Inflammatory macrophage (primary cell): ENCODE measurements at places on chromosomes 5 and 9.

DNA sequence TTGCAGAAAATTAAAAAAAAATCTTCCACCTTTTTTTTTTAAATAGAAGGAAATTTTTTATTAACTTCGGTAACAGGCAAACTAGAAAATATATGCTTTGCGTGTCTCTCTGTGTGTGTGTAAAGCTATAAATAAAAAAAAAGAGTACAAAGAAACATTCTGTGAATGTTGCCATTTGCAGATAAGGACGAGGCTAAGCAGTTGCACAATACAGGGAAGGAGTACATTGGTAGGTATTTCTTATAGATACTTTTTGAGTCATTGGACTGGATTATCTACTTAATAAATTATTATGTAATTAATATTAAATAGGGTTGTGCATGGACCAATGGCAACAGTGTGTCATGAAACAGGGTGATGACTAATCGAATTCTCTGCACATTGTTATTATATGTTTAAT lies 102.4 kb downstream of the CAMK4 start:
- no peak for DNase-seq

DNA sequence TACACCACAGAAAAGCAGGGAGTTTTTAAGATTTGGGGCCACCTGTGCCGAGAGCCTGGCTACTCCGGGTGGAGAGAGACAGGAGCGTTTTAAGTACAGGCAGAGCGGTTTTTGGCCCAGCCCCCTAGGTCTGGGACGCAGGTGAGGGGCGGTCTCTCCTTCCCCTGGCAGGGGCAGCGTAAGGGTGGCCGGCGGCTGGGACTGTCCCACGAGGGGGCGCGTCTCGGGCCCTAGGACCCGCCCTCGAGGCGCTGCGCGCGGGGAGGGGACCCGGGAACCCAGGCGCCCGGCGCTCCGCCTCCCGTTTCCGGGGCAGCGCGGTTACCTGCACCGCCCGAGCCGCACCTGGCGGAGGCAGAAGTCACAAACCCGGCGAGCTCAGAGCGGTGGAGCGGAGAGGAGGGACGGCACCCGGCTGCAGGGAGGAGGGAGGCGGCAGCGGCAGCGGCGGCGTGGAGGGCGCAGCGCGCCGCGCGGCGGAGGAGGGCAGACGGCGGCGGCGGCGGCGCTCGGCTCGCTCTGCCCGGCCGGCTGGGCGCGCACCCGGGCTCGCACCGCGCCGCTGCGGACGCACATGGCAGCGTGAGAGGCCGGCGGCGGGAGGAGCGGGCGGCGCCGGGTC lies at the start of gene WWC1:
Gene WWC1, plus strand, starts transcription at position 304 of the 622 bp plus-strand sequence. CDS start 508 bp downstream, outside the sequence.
- DNase-seq, result no peak

- peak; percentile 8 for DNase-seq
These were observed at the start of gene NME5 for GRCh38 chr5:138138949-138139780. Gene NME5 (minus strand): TSS chr5:138139428. CDS start chr5:138138780, 648 bp downstream.

DNA sequence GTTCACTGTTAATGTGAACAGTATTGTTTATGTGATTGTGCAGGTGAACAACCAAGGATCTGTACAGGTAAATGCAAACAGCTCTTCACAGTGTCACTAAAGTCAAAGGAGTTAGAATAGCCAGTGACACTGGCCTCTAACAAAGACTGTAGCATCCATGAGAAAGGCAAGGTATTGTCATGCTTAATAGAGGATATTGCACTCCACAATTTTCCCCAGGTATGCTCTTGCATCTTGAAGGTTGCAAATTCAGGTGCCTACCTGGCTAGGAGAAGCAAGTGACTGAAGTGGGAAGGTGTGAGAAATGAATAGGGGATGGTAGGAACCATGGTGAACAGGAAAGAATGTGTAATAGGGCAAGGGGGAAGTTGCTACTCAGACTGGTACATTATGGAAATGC lies 101.2 kb upstream of the EFNA5 start:
- no peak for DNase-seq

DNA sequence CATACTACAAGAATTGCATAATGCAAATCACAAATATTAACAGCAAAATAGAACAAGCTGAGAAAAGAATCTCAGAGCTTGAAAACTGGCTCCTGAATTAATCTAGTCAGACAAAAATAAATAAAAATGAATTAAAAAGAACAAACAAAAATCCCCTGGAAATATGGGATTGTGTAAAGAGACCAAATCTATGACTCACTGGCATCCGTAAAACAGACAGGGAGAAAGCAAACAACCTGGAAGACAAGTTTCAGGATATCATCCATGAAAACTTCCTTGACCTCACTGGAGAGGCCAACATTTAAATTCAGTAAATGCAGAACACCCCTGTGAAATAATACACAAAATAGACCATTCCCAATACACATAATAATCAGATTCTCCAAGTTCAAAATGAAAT lies 229.3 kb upstream of the CTNND2 start:
- DNase-seq, result no peak
